Stimulated activated effector memory CD8-positive, alpha-beta T cell treated with anti-CD3 and anti-CD28 coated beads, Interleukin-12 subunit alpha, Interleukin-12 subunit beta, amount 100 ng/mL, for 72 hours (primary cell): ENCODE measurements at places on chromosomes 6 and 20.

GRCh38 chr6:26045065-26045927 is 41.9 kb upstream of the HFE start:
- DNase-seq: peak; percentile 63

DNA sequence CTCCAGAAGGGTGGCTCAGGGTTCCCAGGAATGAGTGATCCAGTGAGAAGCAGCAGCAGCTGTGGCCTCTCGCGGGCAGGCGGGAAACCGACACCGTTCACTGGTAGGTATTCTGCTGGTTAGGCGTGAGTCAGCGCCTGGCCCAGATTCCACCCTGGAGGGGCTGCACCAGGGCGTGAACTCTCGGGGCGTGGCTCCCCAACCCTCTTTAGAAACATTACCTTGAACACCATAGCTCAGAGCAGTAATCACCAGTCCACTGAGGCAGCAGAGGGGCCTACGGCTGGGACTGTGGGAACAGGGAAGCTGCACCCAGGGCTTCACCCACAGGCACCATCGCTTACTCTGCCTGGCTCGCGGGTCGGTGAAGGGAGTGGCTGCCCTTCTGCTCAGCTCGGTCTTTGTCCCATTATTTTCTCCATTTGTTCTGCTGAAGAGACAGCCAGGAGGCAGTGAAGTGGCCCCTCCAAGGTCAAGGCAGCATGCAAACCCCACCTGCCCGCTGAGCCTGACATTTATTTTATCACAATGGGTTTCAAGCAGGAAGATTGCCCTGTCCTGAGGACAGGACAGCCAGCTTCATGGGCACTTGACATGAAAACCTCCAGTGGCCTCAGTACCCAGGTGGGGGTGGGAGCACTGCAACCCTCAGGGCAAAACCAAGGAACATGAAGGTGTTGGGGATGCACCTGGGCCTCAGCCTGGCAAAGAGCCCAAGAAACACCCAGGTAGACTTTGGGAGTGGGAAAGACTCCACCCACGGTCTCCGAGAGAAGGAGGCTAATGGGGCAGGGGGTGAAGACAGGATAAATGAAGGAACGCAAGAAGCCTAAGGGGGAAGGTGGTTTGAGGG is 51.0 kb upstream of the CD93 start:
- DNase-seq: no peak

GRCh38 chr6:35304299-35304698 is 6.7 kb downstream of the DEF6 start:
- DNase-seq: no peak

DNA sequence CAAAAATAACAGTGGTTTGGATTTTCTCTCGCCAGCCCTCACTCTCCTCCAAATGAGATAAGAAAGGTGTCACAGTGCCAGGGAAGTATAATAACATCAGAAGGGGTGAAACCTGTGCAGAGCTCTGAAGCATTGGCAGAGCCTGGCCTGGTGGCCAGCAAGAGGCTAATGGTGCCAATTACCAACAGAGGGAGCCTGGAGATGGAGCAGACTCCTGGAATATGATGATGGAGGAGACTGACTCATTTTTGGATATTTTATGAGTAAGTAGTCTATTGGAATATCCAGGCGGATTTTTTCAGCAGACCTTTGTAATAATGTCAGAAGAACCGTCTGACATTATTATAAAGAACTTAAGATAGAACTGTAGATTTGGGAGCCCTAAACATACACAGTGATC is 442.6 kb upstream of the MARCKS start:
- no peak for DNase-seq

DNA sequence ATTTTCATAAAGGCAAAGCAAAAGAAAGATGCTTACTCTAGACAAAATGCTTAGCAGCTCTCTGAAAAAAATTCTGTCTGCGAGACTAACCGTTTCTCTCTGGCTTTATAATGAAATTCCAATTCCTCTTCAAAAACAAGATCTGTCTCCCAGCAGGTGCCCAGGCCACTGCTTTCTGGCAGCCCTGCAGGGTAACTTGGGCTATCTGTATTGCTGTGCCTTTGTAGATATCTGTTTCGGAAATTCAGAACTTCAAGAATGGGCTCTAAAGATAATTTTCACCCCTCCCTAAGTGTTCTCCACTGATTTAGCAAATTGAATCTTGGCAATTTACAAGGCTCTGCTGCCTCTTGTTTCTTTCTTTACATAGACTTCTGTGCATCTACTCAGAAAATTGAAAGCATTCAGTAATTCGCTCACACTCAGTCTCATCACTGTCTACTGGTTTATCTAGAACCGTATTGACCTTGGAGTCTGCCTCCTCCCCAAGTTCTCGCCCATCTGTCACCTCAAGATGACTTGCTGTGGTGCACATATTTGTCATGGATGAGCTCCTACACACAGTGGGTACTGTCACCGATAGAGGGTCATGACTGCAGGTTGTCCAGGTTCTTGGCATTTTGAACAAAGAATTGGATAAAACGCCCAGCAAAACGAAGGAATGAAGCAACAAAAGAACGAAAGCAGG is 26.4 kb upstream of the FABP7 start:
- DNase-seq: no peak
